ENCODE measurements at places on chromosomes 16 and 17.

GRCh38 chr17:8055851-8056231 lies 17.0 kb downstream of the ALOX15B start:
- DNase-seq, result no peak

DNA sequence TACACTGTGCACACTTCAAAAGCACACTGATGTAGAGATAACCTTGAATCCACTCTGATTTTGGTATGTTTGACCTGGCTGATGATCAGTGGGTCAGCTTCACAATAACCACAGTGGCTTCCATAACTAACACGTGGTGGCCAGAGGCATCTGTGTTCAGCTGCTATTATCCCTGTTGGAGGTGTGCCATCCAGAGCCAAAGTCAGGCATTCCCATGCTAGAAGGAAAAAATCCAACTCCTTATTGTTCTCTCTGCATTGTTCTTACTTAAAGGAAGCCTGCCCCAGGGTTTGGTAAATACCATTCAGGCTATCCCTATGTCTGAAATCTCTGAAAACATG lies 127.3 kb upstream of the MON1B start:
- DNase-seq, result no peak

- no peak for DNase-seq
Observed at GRCh38 chr16:3727806-3728381, 10.6 kb upstream of the TRAP1 start.

GRCh38 chr17:63495491-63495890 lies 18.6 kb downstream of the ACE start:
- DNase-seq, result peak; percentile 78

- peak; percentile 23 for DNase-seq
Observed at GRCh38 chr16:50708373-50709060, 15.1 kb downstream of the NOD2 start.

GRCh38 chr17:45284176-45285140 lies 22.6 kb upstream of the SPATA32 start:
- DNase-seq, result no peak

DNA sequence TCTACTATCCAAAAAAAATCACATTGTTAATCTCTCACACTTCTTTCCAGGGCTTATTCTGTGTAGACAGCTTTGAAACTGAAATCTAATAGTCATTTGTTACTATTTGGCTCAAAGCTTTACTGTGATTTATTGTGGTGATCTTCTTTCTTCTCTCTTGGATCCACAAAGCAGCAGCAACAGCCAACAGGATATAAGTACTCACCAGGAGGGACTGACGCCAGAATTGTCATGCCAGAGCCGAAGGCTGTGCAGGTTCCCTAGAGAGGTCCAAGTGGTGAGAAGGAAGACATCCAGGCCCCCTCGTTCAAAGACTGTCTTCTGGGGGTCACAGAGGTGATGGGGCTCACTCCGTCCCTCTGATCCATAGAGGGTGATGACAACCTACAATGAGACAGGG lies 33.3 kb downstream of the PKD1L3 start:
- DNase-seq, result no peak

- DNase-seq, result peak; percentile 16
Observed at GRCh38 chr17:70110443-70110880, 35.4 kb downstream of the KCNJ16 start.

DNA sequence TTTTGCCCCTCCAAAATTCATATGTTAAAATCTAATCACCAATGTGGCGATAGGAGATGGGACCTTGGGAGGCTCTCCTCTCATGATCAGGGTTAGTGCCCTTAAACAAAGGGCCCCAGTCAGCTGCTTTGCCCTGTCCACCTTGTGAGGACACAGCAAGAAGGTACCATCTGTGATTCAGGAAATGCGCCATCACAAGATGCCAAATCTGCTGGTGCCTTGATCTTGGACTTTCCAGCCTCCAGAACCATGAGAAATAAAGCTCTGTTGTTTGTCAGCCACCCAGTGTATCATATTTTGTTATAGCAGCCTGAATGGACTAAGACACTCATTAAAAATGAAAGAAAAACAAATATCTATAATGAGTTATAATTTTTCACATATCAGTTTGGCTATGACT lies 63.0 kb upstream of the NKD1 start:
- no peak for DNase-seq

DNA sequence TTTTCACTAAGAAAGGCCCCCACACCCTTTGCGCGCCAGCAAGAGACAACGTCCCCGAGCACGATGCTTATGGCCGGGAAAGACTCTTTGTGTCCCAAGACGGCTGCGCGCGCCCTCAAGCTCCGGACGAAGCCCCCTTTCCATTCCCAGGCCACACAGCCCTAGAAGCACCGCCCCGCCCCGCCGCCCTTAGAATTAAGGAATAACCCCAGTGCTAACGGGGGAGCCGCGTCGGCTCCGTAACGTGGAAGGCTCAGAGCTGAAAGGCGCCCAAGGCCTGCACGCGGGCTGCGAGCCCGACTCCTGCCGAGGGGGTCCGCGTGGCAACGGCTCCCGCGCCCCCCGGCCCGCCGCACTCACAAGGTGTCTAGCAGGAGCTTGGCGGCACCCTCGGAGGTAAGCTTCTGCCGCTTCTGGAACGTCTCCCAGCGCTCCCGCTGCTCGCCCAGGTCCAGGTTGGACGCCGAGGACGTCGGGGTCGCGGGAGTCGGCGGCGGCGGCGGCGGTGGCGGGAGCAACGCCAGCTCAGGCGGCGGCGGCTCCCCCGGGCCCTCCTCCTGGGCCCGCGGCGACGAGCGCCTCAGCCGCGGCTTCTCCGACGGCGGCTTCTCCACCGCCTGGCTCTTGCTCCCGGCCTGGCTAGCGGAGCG lies 477 bp downstream of the CENPV start:
- DNase-seq, result peak; percentile 78

DNA sequence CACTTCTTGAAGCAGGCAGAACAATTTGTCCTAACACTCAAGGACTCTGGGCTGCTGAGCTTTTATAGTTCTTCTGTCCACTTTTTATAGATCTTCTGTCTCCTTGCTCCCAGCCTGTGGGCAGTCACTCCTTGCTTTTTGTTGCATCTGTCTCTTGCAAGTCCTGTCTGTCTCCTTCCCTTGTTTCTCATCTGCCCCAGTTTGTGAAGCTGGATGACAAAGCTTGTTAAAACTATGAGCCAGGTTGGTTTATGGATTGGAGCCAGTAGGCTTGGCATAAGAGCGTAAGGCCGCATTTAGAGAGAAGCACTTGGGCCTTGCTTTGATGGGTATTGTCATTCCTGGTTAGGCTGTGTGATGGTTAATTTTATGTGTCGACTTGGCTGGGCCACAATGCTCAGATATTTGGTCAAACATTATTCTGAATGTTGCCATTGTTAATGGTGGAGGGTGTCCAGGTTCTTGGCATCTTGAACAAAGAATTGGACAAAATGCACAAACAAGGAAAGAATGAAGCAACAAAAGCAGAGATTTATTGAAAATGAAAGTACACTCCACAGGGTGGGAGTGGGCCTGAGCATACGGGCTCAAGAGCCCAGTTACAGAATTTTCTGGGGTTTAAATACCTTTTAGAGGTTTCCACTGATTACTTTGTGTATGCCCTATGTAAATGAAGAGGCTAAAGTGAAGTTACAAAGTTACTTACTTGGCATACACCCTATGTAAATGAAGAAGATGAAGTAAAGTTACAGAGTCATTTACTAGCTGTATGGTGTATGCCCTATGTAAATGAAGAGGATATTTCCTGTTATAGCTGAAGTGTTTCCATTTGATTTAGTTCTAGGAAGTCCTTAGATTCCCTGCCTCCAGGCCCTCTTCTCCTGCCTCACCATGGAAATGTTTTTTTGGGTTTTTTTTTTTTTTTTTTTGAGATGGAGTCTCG lies 8.0 kb upstream of the CPPED1 start:
- DNase-seq, result no peak

DNA sequence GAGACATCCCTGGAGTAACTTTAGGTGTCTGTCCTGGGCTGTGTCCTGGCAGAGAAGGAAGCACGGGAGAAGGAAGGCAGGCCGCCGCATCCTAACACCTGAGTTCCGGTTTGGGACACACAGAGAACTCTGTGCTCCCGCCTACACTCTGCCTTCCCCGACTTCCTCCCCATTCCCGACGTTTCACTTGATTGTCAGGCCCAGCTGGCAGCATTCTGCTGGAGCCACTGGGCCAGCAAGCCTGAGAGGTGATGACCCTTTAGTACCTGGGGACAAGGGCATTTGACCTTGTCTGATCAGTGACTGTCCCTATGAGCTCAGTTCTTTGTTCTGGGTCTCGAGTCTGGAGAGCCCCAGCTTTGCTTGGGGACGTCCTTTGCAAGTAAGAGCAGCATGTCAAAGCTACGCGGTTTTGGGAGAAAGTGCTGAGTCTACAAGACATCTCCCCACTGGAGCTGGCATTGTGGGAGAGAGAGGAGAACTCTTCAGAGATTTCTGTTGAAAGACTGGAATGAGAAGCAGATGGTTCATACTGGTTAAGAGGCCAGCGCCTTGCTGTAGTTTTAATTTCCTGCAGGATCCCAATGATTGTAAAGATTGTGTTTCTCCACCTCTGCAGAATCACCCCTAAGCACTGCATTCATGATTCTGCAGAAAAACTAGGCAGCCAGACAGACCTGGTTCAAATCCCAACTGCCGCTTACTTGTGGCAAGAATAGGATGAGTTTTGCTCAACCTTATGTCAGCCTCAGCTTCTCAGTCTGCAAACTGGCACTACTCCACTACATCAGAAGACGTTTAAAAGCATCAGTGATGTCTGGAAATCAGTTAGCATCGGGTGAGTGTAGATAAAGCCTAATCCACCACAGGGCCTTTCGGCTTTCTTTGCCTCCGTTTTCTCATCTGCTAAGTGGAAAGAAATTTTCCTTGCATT lies 20.6 kb downstream of the ABAT start:
- no peak for DNase-seq

DNA sequence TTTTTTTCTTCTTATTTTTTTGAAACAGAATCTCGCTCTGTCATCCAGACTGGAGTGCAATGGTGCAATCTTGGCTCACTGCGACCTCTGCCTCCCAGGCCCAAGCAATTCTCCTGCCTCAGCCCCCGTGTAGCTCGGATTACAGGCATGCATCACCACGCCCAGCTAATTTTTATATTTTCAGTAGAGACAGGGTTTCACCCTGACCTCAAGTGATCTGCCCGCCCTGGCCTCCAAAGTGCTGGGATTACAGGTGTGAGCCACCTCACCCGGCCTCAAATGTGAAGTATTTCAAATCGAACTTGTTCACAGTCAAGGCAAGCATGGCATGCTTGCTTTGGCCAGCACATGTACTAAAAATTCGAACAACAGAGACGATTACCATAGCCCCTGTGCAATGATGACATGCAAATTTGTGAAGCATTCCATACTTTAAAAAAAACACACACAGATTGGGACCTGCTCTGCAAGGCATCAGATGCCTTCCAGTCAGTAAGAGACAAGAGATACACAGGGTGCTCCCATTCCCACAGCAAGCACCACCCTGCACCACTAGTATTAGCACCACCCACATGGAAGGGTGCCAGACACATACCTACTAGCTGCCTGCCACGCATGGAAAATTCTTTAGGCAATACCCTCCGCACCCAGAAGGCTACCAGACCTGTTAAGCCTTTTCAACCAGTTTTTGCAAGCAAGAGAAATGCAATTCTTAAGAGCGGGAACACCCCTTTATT lies 47.2 kb downstream of the ANKRD11 start:
- peak; percentile 64 for DNase-seq
